ENCODE measurements at places on chromosomes 13 and 19. TPM values are rescaled to one million over a fixed set of nuclear protein-coding genes. Genes with fewer than 3 reads are reported as not detected.

GRCh38 chr19:38245826-38246498 lies 10.2 kb downstream of the PPP1R14A start:
- no peak for DNase-seq

PRTN3 gene
- 1.5 TPM for total RNA-seq

DNA sequence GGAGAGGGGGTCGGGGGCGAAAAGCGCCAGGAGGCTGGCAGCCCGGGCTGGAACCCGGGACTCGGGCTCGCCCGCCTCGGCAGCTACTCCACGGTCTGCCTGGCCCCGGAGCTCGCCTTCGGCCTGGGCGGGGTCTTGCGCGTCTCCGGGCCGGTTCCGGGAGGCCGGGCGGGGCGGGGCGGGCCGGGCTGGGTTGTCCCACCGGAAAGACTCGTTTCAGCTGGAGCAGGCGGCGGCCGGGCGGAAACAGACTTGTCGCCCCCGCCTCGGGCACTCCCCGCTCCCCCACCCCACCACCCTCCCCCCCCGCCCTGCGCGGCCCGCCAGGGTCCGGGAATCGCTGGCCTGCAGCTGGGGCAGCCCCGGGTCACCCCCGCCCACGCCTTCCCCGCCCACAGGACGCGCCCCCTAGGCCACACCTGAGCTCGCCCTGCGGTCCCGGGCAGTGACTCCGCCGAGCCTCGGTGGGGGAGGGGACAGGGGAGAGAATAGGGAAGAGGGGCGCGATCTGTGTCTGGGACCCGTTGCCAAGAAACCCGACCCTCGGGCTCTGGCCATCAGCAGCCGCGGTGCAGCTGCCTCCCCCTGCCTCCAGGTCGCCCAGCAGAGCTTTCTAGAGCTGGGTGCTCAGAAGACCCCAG lies 109.4 kb downstream of the KCTD15 start:
- no peak for DNase-seq

GRCh38 chr19:29338480-29338879 lies 125.5 kb upstream of the UQCRFS1 start:
- no peak for DNase-seq

GRCh38 chr19:20153281-20153680 lies 13.7 kb upstream of the ZNF486 start:
- DNase-seq, result no peak

ZNF90 gene
- total RNA-seq, result 7.5 TPM

GRCh38 chr13:95289020-95289444 lies 12.2 kb downstream of the ABCC4 start:
- no peak for DNase-seq

GRCh38 chr13:93409001-93409400 lies 182.4 kb downstream of the GPC6 start:
- DNase-seq, result no peak

- no peak for DNase-seq
Measured at GRCh38 chr13:91166714-91167511, 180.6 kb upstream of the MIR17HG start.

DNA sequence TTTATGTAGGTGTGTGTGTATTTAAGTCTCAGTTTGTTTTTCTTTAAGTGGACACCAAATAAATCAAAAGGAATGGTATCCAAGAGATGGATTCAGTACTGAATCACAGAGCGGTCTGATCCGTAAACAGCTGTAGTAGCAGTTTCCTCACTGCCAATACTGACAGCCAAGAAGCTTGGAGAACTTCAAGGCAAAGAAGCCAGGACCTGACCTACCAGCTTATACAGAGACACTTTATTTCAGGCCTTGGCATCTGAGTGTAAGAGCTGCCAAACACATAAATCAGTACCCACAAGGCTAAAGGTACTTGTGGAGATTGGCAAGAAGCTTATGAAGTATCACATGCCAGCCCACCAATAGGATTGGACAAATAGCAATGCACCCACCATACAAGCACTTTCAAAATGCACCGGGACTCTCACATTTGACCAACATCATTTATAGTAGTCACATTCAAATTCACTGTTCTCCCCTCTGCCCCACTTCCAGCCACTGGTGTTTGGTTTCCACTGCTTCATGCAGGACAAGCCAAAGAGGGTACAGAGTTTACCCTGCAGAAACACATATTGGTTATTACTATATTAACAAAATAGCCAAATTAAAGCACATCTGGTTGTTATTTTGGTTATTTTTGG lies 357.9 kb downstream of the KLF12 start:
- DNase-seq, result no peak

GRCh38 chr13:38868870-38869269 lies 121.8 kb downstream of the STOML3 start:
- DNase-seq, result no peak
